Stimulated activated CD4-positive, alpha-beta T cell treated with anti-CD3 and anti-CD28 coated beads, Interleukin-15, amount 100 ng/mL, for 1 hour (primary cell): ENCODE measurements at places on chromosomes 7 and 10.

DNA sequence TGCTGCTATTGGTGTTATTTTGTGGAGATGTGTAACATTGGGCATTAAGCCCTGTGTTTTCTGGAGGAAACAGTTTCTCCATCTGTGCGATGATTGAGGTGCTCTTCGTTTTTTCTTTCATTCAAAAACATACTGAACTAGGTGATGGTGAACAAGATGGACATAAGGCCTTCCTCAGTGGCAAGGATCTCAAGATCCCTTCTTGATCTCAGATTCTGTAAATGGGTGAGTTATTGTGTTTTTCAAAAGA is 759 bp upstream of the ELAPOR2 start:
- no peak for DNase-seq

DNA sequence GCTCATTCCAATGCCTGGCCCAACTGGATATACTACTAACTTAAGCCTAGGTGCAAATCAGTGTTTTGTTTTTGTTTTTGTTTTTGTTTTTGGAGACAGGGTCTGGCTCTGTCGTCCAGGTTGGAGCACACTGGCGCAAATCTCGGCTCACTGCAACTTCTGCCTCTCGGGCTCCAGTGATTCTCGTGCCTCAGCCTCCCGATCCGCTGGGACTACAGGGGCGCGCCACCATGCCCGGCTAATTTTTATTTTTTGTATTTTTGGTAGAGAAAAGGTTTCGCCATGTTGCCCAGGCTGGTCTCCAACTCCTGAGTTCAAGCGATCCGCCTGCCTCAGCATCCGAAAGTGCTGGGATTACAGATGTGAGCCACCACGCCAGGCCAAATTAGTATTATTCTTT is 1.6 kb downstream of the PPP3CB start:
- DNase-seq, result no peak

GRCh38 chr10:33507662-33508425 is 173.4 kb upstream of the NRP1 start:
- DNase-seq, result no peak

- no peak for DNase-seq
These were observed 560.9 kb downstream of the PTPRN2 start for GRCh38 chr7:158026636-158027265.

DNA sequence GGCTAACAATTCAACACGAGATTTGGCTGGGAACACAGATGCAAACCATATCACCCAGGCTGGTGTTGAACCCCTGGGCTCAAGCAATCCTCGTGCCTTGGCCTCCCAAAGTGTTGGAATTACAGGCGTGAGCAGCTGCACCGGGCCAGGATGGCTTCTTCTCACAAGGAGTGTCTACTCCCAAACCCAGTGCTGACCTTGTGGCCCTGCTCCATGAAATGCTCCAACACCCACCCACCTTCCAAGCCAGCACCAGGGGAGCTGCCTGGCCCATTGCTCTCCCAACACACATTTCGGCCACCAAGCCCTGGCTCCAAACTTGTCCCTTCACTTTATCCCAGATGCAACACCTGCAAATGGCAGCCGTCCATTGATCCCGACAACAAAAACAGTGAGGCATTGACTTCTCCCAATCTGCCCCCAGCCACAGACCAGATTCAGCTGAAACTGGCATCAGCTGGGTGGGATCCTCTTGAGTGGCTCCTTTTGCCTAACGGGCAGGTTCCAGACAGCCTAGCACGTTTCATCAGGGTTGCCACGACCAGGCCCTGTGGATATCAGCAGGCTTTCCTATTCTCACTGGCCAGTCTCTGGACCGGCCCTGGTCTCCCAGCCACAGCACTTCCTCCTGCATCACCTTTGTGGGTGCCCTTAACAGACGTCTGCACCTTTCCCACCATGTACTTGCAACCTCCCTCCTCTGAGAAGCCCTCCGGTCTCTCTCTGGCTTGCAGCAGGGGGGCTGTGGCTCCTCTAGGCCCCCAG is 105.7 kb upstream of the CARD11 start:
- no peak for DNase-seq

- no peak for DNase-seq
These were observed 76.6 kb upstream of the PDGFA start for GRCh38 chr7:596071-596818.

DNA sequence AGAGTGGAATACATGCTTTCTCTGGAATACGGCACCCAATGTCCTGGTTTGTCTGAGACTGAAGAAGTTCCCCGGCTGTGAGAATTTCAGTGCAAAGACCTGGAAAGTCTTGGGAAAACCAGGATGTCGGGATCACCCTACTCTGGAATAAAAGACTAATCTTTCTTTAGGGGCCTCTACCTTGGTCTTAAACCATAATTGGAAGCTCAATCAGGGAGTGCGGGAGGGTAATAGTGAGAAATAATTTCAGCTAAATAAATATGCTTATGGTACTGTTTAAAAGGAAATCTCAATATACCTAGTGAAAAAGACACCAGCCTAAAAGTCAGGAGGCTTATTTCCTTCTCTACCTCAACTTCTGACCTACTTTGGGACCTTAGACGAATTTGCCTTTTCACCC is 236.1 kb upstream of the GLI3 start:
- no peak for DNase-seq

DNA sequence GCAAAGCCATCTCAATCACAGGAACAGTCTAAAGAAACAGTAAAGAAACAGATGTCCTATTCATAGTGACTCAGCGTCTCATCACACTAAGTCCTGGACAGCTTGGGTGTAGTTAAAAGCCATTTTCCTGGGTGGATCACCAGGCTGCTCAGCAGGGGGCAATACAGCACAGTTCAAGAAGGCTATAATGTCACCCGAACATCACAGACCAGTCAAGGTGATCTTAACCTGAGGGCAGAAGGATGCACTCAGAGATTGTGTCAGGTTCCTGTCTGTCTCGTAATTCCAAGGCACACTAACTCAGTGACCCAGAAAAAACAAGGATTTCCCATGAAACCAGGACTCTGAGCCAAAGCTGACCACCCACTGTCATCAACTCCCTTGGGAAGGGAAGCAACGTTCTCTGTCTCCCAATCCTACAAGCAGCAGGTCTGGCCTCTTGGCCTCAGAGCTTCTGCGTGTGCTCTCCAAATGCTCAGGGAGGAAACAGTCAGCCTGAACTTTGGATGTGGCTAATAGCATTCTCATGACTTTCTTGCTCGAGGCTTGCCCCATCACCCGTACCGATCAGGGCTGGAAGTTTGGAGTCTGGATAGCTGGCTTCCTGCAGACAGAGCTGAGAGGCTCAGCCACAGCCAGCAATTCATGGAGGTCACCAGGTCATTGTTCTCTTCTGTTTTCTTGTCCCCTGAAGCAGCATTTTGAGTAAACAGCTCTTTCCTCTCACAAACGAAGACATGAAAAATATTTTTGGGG is 90.4 kb upstream of the FAM171A1 start:
- no peak for DNase-seq

DNA sequence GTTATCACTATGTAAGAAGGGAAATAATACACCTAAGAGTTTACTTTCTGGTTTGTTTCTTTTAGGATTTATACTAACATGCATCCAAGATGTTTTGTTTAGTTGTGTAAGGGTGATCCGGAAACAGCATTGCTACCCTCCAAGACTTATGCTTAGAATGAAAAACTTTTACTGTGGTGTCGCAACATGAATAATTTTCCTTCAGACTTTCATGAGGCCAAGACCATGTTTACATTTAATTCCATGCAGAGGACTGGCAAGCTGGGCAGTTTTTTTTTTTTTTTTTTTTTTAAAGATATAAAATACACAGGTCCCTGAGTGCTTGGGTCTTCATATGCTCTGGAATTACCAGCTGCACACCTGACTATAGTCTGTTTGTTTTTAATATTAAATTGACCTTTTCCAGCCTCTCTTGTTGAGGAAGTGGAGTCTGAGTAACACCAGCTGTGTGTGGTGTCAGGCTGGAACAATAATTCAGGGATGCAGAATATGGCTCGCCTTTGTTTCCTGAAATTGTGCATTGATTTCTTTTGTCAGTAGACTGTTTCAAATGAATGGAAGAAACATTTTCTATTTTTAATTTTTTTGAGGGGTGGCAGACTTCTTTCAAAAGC is 81.7 kb downstream of the ST7 start:
- no peak for DNase-seq

DNA sequence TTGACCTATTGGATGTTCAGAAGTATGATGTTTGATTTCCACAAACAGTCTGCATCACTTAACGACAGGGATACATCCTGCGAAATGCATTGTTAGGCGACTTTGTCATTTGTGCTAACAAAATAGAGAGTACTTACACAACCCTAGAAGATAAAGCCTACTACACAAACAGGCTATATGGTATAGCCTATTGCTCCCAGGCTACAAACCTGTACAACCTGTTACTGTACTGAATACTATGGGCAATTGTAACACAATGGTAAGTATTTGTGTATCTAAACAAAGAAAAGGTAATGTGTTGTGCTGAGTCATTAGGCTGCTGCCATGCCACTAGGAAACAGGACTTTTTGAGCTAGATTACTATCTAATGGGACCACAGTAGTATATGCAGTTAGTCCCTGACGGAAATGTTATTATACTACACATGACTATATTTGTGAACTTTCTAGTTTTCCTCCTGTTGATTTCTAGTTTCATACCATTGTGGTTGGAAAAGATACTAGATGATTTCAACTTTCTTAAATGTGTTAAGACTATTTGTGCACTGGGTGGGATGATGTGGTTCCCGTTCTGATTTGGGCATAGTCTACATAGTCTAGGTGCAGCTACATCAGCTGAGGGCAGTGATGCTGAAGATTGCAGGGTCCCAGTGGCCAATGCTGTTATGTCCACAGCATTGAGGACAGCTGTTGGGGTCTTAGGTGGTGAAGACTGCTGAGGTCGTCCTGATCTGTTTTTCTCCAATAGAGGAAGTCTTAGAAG is 161.7 kb downstream of the HTR7 start:
- no peak for DNase-seq

- DNase-seq, result no peak
These were observed 551 bp downstream of the IFIT1 start for GRCh38 chr10:89392974-89393373.

DNA sequence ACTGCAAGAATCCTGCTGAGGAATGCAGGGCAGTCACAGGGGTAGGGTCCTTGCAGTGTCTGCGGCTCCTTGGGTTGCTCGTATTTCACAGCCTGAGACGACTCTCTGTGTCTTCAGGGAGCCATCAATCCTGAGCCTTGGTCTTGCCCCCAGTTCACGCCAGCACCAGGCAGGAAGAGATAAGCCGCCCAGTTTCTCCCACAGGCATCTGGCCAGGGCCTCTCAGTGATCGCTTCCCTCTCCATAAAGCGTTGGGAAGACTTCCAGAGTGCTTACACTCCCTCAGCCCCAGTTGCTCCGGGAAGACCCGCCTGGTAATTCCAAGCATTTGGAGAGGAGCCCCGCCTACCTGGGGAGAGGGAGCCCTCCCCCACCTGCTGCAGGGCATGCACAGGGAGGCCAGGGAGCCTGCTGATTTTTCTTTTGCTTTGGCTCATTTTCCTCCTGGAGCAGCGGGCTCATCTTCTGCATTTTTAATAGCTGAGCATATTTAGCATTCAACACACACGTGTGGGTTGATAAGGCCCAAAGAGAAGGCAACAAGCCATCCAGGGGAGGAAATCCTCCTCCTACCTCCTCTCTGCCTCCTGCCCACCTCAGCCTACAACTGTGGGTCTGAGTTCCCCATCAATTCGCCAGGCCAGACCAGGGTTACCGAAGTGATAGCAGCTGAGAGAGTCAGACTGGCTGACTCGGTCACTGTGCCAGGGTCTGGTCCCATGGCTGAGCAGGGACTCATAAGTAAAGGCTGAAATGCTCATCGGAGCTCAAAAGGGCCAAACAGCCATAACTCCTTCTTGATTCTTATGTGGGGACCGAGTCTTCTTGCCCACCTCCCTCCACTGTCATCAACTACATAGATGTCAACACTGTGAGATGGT is 74.4 kb upstream of the EFCAB10 start:
- no peak for DNase-seq

- no peak for DNase-seq
These were observed 247.0 kb downstream of the STK31 start for GRCh38 chr7:23956772-23957576.

GRCh38 chr10:369221-369683 is 234.0 kb downstream of the ZMYND11 start:
- no peak for DNase-seq

GRCh38 chr7:90972906-90973550 is 291.2 kb upstream of the FZD1 start:
- DNase-seq, result no peak

DNA sequence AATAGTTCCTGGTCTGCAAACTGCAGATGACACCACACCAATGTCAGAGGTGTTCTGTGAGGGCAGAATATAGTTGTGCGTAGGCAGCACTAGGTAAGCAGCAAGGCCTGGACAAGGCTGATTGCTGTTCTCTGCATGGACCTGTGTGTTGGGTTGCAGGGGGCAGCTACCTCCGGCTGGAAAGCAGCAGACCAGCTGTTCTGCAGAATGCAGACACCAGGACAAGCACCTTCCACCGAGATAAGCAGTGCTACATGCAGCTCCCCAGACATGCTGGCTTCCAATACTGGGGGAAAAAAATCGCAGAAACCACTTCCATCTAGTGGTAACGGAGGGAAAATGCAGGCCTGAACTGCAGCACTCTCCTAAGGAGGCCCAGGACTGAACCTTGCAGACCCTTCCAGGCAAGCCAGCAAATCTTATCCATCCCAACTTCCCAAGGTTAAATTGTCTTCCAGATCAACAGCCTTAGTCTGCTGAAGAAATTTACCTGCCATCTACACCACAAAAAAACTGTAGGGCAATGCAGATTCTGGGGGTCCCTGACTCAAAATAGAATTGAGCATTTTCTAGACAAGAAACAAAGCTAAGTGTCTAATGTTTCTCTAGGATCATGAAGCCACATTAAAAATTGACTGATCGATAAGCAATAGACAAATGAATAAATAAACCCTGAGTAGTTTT is 50.5 kb upstream of the COBL start:
- DNase-seq, result no peak

GRCh38 chr7:120677535-120677934 is 180.4 kb downstream of the TSPAN12 start:
- no peak for DNase-seq

- DNase-seq, result no peak
These were observed 11.5 kb downstream of the FOXL3 start for GRCh38 chr7:301291-302053.

- no peak for DNase-seq
These were observed 22.3 kb upstream of the TSPAN33 start for GRCh38 chr7:129122078-129122750.

- no peak for DNase-seq
These were observed 292.7 kb upstream of the ADARB2 start for GRCh38 chr10:2030046-2030445.

- DNase-seq, result no peak
These were observed 65.5 kb downstream of the CUX1 start for GRCh38 chr7:101882595-101883564.

DNA sequence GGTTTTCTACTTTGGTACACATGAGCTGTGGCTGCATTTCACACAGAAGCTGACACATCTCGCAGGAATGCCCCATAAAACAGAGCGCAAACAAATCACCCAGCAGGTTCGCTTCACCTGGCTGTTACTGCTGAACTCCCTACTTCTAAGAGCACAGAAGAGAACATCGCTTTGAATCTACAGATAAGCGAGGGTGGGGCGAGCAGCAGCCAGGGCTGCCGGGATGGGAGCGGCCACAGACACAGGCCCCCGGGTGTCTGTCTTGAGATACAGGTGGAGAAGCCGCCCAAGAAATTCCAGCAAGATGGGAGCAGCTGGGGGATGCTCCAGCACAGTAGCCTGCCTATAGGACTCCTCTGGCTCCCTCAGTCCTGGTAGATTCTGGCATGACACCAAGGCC is 27.4 kb downstream of the OGDHL start:
- no peak for DNase-seq
